ENCODE measurements at places on chromosomes 2 and 18. TPM values are rescaled to one million over a fixed set of nuclear protein-coding genes. Genes with fewer than 3 reads are reported as not detected.

Gene RRM2
- 48.3 TPM for total RNA-seq

Gene MYCN
- 0.17 TPM for total RNA-seq

Gene KYNU
- not detected for total RNA-seq

Gene PLCL1
- 0.50 TPM for total RNA-seq

Gene PPM1G
- total RNA-seq: 72.8 TPM

Gene SH3YL1
- total RNA-seq: 52.9 TPM

Gene CPO
- not detected for total RNA-seq

Gene GRB14
- 2.4 TPM for total RNA-seq

Gene UGT1A4
- not detected for total RNA-seq

Gene TCF7L1
- 35.0 TPM for total RNA-seq

Gene GRHL1
- 0.31 TPM for total RNA-seq

Gene RABL2A
- total RNA-seq: 11.1 TPM

Gene ARHGAP25
- 0.50 TPM for total RNA-seq

Gene HYCC2
- total RNA-seq: 13.4 TPM

GRCh38 chr2:148794558-148794957 is 80.5 kb upstream of the KIF5C start:
- no peak overlapping the region for H3K4me3 ChIP-seq
- H3K27ac ChIP-seq: no peak overlapping the region
- no peak for DNase-seq
- H3K27me3 ChIP-seq: no peaks in the 10 kb centered on the region

GRCh38 chr2:177332026-177332991 is 60.3 kb upstream of the AGPS start:
- peak overlapping the region; percentile 92 for H3K27ac ChIP-seq
- peaks cover 22% of the 10 kb centered on the region for H3K4me1 ChIP-seq
- DNase-seq: no peak

DNA sequence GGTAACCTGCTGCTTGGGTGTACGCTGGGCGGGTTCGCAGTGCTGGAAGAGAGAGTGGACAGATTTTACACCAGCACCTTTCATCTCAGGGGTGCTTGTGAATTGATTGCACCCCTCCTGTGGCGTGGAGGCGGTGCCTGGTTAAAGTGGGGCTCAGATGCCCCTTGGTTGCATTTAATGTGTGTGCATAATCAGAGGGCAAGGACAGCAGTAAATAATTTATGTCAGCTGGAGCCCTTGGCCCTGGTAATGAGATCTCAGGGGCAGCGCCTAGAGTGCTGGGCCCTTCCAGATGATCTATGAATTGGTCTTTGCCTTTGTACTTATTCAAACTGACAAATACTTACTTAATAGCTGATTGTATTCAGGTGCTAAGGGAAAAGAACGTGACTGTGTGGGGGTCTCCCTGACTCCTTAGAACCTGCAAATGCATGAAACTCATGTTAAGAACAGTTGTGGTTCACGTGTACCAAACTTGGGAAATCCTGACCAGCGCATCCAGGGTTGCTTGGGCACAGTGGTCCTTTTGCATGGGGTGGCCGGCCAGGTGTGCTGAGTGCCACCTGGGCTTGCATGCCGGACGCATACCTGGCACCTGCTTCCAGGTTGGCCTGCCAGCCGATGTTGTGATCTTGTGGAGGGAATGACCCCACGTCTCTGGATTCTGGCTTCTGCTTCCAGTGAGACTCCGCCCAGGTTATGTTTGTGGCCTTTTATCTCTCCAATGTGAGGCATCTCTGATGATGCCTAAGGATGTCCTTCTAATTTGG is 118.5 kb downstream of the AGAP1 start:
- no peaks in the 10 kb centered on the region for H3K27me3 ChIP-seq
- no peak overlapping the region for H3K27ac ChIP-seq
- H3K4me3 ChIP-seq: no peak overlapping the region
- peaks cover 66% of the 10 kb centered on the region for H3K4me1 ChIP-seq

- H3K36me3 ChIP-seq: peaks cover 20% of the 10 kb centered on the region
- DNase-seq: no peak
- H3K4me3 ChIP-seq: no peak overlapping the region
- peaks cover 11% of the 10 kb centered on the region for H3K4me1 ChIP-seq
Observed at GRCh38 chr2:238338710-238339394, 18.5 kb downstream of the TRAF3IP1 start.

- no peak overlapping the region for H3K27ac ChIP-seq
- DNase-seq: no peak
- H3K4me1 ChIP-seq: peaks cover 3% of the 10 kb centered on the region
- peaks cover 7% of the 10 kb centered on the region for H3K36me3 ChIP-seq
- no peak overlapping the region for H3K4me3 ChIP-seq
- H3K27me3 ChIP-seq: no peaks in the 10 kb centered on the region
Observed at GRCh38 chr2:135913727-135914365, 37.6 kb upstream of the MCM6 start.

- H3K27ac ChIP-seq: no peak overlapping the region
- no peaks in the 10 kb centered on the region for H3K36me3 ChIP-seq
- no peak for DNase-seq
- H3K27me3 ChIP-seq: no peaks in the 10 kb centered on the region
- peaks cover 6% of the 10 kb centered on the region for H3K4me1 ChIP-seq
Observed at GRCh38 chr2:165274698-165275097, 35.5 kb downstream of the SCN2A start.

DNA sequence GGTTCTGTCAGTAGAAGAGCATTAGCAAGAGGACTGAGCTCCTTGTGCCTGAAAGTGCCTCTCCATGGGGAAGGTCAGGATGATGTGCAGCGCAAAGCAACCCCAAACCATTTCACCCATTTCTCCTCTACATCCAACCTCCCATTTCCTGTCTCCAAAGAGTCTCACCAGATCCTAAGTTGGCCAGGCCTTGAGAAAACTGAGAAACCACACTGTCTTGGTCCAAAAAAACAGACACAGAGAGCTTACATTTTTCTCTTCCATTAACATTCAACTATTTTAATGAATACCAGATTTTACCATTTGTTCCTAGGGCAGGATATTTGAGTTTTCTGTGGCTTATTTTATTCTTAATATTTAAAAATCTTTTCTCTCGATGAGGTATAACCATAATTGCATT is 195.0 kb downstream of the EPHA4 start:
- no peak overlapping the region for H3K4me3 ChIP-seq
- H3K27ac ChIP-seq: no peak overlapping the region
- H3K27me3 ChIP-seq: no peaks in the 10 kb centered on the region
- no peak for DNase-seq
- no peaks in the 10 kb centered on the region for H3K36me3 ChIP-seq

GRCh38 chr2:237327175-237327950 is 86.6 kb downstream of the COL6A3 start:
- H3K27me3 ChIP-seq: no peaks in the 10 kb centered on the region
- peak overlapping the region; percentile 76 for H3K27ac ChIP-seq
- DNase-seq: no peak
- no peak overlapping the region for H3K4me3 ChIP-seq

GRCh38 chr2:217866457-217866856 is 136.3 kb downstream of the TNS1 start:
- H3K36me3 ChIP-seq: peaks cover 52% of the 10 kb centered on the region
- DNase-seq: no peak
- H3K4me1 ChIP-seq: peaks cover 29% of the 10 kb centered on the region
- H3K27me3 ChIP-seq: no peaks in the 10 kb centered on the region

DNA sequence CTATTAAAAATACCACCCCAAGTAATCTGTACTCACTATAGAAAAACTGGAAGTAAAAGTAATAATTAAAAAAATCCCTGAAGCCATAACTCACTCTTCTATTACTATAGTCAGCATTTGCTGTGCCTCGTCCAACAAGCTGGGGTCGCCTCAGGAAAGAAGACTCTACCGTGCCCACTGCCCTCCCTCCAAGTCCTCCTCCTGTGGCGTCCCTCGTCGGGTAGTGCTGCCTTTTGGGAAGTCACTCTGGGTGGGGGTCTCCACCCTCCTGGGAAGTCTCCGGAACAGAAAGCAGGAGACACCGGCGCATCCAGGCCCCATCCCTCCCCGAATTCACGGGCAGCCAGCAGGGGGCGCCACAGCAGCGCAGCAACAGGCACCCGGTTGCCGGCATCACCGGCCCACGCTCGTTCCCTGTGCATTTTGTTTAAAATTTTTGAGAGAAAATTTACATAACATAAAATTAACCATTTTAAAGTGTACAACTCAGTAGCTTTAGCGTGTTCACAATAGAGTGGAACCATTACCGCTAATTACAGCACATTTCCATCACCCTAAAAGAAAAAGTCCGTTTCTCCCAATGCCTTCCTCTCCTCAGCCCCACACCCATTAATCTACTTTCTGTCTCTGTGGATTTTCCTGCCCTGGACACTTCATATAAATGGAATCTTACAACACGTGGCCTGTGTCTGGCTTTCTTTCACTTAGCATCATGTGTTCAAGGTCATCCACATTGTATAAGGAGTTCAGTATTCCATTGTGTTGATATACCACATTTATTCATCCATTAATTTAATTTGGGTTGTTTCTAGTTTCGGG is 62.2 kb downstream of the ADNP2 start:
- peaks cover 23% of the 10 kb centered on the region for H3K4me1 ChIP-seq
- no peak overlapping the region for H3K4me3 ChIP-seq
- no peak overlapping the region for H3K27ac ChIP-seq
- peaks cover 4% of the 10 kb centered on the region for H3K36me3 ChIP-seq

DNA sequence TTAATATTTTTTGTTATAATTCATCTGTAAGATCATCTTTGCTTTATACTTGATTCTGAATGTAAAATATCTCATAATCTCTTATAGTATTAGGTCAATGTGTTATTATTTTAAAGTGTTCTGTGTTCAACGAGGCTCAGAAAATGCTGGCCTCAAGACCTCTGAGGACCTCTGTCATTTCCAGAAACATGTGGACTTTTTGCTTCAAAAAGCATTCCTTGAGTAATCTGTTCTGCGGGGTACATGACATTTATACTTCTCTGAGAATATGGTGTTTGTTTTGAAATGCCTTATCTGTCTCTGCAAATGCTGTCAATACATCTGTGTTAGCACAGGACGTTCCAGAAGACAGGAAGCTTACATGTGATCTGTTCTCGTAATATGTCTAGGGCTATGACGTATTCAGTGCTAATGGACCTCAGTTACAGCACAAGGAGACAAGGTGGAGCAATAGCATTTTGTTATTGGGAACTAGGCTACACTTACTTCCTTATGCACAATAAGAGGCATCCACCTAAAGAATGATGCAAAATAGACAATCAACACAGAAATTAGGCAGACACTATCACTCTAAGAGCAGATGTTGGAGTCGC is 37.6 kb upstream of the IL1RL1 start:
- H3K27me3 ChIP-seq: peaks cover 32% of the 10 kb centered on the region
- no peaks in the 10 kb centered on the region for H3K36me3 ChIP-seq
- DNase-seq: no peak

- DNase-seq: no peak
- peaks cover 2% of the 10 kb centered on the region for H3K36me3 ChIP-seq
- no peaks in the 10 kb centered on the region for H3K27me3 ChIP-seq
- H3K27ac ChIP-seq: no peak overlapping the region
- H3K4me3 ChIP-seq: no peak overlapping the region
Observed at GRCh38 chr18:61955644-61956043, 62.8 kb upstream of the RNF152 start.
